Stimulated activated CD4-positive, alpha-beta T cell treated with anti-CD3 and anti-CD28 coated beads, Interleukin-4, amount 100 ng/mL, for 48 hours (primary cell): ENCODE measurements at places on chromosomes 7 and 10.

GRCh38 chr7:143497008-143497795 is 19.5 kb downstream of the TAS2R41 start:
- no peak for DNase-seq

GRCh38 chr7:107779647-107780099 is 23.4 kb downstream of the SLC26A3 start:
- no peak for DNase-seq

DNA sequence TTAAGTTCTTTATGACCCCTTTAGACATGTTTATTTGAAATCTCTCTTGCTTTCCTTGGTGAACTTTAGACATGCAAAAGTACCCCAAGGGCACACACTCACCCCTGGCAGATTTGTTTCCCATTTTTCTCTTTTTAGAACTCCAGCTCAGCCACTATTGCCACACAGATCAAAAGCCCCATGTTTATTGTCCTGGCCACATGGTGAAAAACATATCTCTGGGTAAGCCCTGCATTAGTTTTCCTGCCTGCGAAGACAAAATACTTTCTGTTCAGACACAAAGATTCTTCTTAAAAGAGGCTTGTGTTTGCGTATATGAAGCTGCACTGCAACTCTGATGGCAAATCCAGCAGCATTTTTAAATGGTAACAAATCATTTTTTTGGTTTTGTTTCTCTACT is 200.0 kb downstream of the POLR1F start:
- no peak for DNase-seq

- DNase-seq = no peak
Measured at GRCh38 chr7:82382276-82382675, 61.3 kb downstream of the CACNA2D1 start.

DNA sequence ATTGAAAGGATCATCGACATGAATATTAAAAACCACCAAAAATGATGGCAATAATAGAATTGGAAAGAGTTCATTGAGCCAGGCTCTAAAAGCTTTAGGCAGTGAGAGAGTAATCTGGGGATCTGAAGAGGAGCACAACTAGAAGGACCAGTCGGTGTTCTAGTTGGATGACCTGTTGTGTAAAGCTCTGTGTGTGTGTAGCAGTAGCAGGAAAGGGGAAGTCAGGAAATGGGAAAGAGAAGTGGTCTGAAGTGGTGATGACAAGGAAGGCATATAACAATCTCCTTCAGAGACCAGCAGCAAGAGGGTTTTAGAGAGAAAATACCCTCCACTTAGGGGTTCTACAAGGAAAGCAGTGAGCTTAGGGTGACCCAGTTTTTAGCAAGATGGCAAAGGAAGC is 539.2 kb downstream of the HTR7 start:
- no peak for DNase-seq

DNA sequence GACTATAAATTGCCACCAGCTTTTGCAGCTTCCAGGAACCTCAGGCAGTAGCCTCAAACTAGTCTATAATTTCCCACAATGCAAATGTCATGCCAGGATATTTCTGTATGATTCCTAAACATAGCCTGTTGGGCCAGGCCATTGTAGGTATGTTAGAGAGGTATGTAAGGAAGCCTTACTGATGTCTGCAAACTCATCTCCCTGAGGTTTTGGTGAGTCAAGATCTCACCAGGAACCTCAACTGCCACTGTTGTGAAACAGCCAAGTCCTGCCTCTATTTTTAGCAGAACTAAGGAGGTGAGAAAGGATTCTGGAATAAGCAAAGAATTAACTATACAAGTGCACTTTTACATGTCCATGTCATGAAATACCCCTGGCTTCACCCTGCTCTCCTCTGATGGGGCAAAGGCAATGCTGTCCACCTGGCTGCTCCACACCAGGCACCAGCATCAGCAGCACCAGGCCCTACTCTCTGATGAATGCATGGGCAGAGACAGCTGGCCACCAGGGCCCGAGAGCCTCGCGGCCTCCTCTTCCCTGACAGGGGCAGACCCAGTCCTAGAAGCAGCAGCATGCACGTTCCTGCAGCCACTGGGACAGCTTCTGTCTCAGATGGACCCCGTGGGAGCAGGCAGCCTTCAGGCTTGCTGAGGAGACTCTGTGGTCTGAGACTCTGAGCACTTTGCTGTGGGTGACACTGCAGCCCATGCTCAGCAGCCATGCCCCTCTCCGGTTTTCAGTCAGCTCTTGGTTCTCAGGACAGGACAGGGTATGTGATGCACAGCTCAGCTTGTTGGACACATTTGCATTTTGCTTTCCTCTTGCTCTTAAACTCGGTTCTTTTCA is 147.3 kb downstream of the ZMYND11 start:
- no peak for DNase-seq

GRCh38 chr7:114084002-114084471 is 165.2 kb upstream of the PPP1R3A start:
- no peak for DNase-seq

DNA sequence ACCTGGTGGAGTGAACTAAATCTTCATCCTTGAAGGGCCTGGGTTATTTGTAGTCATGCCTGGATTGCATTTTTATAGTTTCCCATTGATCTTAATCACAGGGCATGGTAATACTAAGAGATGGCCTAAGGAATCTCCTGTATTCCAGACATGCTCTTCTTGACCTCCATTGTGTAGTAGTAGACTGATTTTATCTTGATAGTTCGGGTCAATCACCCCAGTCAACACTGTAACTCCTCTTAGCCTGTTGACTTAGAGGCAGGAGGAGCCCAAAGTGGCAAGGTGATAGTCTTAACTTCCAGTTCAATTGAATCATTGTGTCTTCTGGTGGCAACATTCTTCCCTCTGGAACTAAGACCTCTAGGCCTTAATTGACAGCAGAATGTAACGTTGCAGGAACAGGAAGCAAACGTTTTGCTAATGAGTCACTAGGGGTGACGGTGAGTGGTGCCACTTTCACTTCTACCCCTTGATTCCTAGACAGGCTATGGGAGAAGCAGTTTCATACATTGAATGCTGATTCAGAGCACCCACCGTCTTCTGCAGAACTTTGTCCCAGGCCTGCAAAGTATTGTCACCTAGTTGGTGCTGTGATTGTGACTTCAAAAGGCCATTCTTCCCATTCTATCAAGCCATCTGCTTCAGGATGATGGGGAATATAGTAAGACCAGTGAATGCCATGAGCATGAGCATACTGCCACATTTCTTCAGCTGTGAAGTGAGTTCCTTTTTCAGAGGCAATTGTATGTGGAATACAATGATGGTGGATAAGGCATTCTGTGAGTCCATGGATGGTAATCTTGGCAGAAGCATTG is 24.0 kb upstream of the PAPSS2 start:
- no peak for DNase-seq

DNA sequence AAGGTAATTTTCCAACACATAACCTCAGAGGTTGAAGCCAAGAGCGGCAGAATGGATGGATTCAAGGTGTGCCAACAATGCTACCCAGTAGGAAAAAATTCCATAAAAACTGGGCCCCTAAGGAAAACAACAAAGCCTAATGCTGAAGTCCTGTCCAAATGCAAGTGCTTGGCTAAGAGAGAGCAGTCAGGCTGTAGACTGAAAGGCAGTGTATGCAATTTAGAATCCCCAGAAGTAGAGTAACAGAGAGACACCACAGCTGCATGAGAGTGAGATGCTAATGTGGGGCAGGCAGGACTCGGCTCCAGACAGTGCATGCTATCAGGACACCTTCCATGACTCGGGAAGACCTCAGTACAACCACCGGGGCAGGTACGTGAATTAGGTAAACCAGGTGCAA is 124.5 kb downstream of the ZFAND4 start:
- no peak for DNase-seq

DNA sequence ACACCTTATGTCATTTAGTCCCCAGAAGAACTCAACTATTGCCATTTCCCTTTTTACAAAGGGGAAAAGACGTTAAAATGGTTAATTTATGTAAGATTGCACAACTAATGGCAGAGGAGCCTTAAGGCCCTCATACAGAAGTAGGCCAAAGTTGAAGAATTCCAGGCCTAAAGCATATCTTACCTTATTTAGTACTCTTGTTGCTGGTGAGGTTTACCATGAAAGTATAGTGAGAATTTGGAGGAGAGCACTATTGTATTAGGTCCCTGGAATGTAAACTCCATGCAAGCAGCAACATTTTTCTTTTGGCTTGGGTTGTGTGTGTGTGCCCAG is 731 bp upstream of the CRPPA start:
- no peak for DNase-seq

DNA sequence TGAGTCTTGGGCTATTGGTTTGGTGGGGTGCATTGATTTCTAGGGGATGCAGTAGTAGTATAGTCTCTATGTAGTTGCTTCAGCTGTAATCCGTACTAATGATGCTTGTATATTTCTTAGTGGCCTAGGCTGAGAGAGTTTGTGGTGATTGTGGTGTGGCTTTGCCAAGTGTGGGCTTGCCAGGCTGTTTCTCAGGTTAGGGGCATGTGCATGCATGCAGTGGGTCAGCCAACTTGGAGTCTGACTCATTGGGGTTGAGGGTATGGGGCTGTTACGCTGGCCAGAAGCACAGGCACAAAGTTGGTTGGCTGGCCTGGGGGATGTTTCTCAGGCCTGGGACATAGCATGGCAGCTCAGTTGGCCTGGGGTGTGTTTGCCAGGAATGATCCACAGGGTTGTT is 25.7 kb upstream of the PLA2G12B start:
- DNase-seq = no peak

GRCh38 chr10:24974976-24975375 is 22.6 kb upstream of the PRTFDC1 start:
- no peak for DNase-seq

- DNase-seq = no peak
Measured at GRCh38 chr10:86191166-86191565, 175.4 kb downstream of the GRID1 start.

- no peak for DNase-seq
Measured at GRCh38 chr7:98777051-98777450, 92.8 kb downstream of the TMEM130 start.

DNA sequence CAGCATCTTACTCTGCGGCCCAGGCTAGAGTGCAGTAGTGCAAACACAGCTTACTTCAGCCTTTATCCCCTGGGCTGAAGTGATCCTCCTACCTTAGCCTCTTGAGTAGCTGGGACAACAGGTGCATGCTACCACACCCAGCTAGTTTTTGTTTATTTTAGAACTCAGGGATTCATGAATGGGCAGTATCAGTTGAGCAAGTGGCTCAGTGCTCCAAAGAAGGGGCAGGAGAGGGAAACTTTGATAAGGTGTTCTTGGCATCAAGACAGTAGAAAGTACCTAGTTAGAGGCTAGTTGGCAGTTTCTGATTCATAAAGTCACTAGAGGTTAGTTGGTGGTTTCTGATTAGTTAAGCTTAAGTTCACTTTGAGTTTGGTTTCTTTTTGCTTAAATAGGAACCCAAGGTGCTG is 18.4 kb downstream of the TRIM24 start:
- DNase-seq = no peak

DNA sequence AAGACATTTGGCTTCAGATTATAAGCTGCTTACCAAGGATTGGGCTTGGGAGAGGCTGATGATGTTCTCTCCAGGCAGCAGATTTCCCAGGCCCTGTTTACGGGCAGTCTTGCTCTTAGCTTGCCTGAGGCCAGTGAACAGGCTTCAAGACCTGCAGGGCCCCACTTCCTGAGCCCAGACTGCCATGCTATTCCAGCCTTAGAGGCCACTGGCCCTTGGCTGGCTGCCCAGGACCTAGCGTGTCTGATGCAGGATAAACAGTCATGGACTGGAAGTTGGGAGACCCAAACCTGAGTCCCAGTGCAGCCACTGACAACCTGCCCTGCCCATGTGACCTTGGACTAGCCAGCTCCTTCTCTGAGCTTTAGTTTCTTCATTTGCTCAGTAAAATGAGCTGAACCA is 2.9 kb downstream of the PRXL2A start:
- no peak for DNase-seq

DNA sequence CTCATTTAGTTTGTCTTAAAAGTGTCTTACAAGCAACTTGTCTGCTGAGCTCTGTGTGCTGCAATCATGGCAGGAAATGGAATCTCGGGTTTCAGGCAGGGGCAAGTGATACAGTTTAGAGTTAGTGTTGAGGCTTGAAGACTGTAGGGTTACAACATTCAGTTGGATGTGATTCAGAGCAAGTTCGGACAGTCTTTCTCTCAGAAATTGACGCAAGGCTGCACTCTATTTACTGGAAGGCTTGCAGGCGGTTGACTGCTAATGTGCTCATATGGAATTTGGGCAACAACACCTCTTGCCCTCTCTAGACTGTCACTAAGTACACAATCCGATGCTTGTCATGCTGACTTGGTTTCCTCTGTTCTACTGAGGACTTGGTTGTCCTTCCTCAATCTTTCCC is 161.7 kb upstream of the BMPER start:
- no peak for DNase-seq

GRCh38 chr10:91976317-91977051 is 52.9 kb downstream of the BTAF1 start:
- no peak for DNase-seq

GRCh38 chr7:50205011-50205410 is 99.5 kb upstream of the IKZF1 start:
- no peak for DNase-seq

- no peak for DNase-seq
Measured at GRCh38 chr7:137287651-137288258, 55.8 kb downstream of the PTN start.

DNA sequence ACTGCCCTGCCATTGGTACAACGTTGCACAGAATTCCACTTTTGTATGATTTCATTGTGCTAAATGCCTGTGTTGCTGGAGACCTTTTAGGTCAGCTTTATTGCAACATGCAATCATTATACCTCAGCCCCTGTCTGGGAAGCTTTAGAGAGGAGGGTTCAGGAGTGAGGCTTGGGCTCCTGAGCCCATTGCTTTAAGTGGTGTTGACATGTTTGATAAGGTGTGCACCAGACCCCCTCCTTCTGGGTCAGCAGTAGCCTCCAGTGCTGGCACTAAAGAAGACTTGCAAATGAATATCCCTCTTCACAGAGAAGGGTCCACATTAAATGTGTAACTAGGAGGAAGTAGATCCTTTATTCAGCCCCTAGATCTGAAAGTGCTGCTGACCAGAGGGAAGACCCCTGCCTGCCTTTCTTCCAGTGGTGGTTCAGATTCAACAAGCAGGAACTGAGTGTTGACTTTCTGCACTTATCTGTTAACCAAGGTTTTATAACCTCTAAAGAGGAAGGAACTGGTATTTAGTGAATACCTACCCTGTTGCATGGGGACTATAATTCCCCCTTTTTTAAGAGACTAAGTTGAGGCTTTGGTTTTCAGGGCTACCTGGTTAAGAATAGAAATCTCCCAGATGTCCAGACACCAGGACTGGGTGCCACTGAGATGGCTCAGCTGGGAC is 369.4 kb upstream of the IGFBP3 start:
- no peak for DNase-seq

GRCh38 chr10:32259551-32259950 is 87.4 kb downstream of the EPC1 start:
- DNase-seq = no peak

GRCh38 chr7:134943785-134944400 is 42.4 kb upstream of the AGBL3 start:
- DNase-seq = no peak
